ENCODE measurements at places on chromosomes 6 and 20. TPM values are rescaled to one million over a fixed set of nuclear protein-coding genes. Genes with fewer than 3 reads are reported as not detected.

The NOTCH4 gene
- 1.2 TPM for polyA plus RNA-seq

The OR2H1 gene
- polyA plus RNA-seq, result not detected

The DAAM2 gene
- 1.8 TPM for polyA plus RNA-seq

The HMGN4 gene
- polyA plus RNA-seq, result 67.1 TPM

The MICB gene
- polyA plus RNA-seq, result 4.2 TPM

All from GM23248 (cell line).